ENCODE measurements at places on chromosomes 7 and 10.
A peak's percentile ranks its signal among the peaks of the same experiment; 100 is the strongest.

DNA sequence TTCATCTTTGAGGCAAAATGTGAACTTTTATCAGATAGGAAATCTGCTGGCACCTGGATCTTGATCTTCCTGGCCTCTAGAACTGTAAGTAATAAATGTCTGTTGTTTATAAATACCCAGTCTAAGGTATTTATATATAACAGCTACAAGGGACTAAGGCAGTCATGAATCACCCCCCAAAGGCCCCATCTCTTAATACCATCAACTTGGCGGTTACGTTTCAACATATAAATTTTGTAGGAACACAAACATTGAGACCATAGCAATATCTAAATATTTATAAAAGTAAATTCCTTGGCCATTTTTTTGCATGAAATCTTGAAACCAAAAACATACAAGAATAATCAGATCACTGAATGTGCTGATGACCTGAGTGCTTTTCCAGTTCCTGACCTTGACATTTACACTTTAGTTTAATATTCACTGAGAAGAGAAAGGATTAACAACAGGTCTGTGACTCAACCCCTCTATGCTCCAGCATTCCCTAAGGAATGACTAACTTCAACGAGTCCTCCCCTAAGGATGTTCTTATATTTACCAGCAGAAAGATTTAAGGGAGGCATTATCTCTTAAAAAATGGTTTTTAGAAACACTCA, 1438.5 kb upstream of the CELF2 start:
- DNase-seq = no peak

DNA sequence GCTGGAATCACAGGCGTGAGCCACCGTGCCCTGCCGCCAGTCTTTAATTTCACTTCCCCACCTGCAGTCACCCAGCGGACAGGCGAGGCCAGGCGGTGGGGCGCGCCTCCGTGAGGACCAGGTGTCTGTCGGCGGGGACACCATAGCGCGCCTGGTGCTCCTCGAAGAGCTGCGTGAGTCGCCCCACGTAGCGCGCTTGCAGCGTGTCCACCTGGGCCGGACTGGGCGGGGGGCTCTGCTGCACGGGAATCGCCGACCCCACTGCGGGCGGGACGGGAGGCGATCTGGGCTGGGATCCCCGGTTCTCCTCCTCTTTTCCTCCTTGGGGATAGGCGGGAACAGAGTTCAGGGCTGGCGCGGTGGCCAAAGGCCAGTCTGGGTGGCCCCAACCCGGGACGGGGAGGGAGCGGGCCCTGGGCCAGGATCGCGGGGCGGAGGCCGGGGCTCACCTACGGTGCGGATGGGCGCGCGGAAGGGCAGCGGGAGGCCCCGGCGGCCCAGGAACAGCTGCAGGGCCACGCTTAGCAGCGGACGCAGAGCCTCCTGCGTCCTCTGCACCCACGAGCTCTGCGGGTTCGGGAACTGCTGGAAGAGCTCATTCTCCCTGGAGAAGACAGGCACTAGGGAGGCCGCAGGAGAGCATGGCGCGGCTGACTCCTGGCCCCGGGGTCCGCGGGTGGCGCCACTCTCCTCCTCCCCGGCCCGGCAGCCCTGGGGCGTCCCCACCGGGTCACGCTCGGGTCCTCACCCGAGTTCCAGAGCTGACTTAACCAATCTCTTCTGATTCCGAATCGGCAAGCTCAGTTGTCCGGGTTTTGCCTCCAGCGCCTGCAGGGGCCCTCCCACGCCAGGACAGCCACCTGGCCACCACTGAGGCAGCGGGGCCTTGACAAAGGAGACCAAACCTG, 1.1 kb upstream of the MOGAT3 start:
- no peak for DNase-seq

DNA sequence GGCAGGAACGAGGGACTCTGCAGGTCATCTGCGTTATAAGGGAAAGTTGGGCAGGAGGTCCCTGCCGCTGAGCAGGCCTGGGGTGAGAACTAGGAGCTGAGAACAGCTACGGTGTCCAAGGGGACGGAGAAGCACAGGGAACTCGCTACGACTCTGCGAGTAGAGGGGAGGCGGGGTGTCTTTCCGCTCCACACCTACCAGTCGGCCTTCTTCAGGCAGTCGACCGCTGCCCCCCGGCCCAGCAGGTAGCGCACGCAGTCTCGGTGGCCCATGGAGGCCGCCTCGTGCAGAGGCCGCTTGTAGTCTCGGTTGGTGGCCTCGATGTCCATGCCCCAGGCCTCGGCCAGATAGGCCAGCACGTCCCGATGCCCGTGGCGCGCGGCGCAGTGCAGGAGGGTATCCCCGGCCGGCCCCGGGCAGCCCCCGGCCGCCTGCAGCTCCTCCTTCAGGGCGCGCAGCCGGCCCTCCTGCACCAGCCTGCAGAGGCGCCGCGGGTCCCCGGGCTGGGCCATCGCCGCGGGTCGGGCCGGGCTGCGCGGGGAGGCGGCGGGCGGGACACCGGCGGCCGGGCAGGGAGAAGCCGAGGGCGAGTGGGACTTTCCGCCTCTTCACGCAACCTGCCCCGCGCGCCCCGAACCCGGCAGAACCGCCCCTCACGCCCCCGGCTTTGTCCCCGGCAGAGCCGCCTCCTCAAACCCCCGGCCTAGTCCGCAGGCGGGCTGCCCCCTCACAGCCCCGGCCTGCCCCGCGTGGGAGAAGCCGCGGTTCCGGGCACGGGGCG, 660 bp downstream of the ANKRD16 start:
- DNase-seq = peak; percentile 20

- DNase-seq = no peak
Observed at GRCh38 chr7:101066141-101066832, 19.0 kb upstream of the TRIM56 start.

- DNase-seq = no peak
Observed at GRCh38 chr7:16619979-16620408, 25.6 kb downstream of the ANKMY2 start.

- no peak for DNase-seq
Observed at GRCh38 chr7:3041986-3042675, 1.5 kb downstream of the CARD11 start.

GRCh38 chr7:154844955-154845354, 158.0 kb downstream of the PAXIP1 start:
- DNase-seq = no peak
